ENCODE measurements at places on chromosomes 2 and 18. TPM values are rescaled to one million over a fixed set of nuclear protein-coding genes. Genes with fewer than 3 reads are reported as not detected.

- DNase-seq, result no peak
These were observed 18.3 kb upstream of the BMP10 start for GRCh38 chr2:68889500-68889899.

DNA sequence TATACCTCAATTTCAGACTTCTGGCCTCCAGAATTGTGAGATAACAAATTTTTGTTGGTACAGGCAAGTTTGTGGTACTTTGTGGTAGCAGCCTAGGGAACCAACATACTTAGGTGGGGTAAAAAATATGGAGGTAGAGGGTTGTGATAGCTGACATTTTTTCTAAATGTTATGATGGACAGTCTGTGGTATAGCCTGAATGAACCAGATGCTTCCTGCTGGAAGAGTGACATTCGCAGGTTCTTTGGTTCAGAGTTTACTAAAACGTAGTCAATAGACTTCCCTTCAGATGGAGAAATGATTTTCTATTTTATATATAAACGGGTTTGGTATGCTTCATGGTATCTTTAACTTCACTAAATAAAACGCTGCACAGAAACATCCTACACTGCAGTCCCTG is 42.8 kb downstream of the PMAIP1 start:
- no peak for DNase-seq

DNA sequence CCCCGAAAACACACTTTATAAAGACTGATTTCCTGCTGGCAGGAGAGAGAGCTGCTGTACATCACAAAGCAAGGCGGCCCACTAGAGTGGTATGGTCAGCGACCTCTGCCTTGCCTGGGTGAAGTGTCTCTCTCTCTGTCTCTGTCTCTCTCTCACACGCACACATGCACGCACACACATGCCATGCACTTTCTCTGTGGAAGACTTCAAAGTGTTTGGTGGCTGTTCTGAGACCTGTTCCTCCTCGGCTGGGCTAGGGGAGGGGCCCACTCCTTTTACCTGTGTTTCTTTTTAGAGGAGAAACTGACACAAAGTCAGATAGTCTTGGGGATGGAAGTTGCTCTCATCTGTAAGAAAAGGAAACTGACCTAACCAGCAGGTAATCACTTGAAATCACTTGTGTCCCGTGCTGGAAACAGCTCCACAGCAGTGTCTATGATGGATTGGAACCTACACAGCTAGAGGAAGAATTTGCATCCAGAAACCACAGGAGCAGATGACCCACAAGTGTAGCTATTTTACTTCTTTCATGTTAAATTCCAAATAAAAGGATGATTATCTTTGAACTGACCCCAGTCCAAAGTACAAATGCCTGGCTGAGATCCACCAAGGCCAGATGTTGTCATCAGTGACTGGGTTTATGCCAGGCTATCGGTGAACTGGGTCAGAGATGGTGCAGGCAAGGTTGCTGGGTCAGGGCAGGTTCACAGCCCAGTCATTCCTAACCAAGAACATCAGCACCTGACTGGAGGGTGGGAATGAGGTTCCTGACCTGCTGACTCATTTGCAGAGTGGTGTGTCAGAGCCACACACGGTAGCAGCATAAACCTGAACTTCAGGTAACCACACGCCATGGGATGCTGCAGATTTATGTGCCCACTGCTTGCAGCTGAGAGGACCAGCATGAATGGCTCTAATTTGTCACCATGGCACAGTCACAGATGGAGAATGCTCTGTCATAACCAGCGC is 63.0 kb downstream of the NPAS2 start:
- no peak for DNase-seq

DNA sequence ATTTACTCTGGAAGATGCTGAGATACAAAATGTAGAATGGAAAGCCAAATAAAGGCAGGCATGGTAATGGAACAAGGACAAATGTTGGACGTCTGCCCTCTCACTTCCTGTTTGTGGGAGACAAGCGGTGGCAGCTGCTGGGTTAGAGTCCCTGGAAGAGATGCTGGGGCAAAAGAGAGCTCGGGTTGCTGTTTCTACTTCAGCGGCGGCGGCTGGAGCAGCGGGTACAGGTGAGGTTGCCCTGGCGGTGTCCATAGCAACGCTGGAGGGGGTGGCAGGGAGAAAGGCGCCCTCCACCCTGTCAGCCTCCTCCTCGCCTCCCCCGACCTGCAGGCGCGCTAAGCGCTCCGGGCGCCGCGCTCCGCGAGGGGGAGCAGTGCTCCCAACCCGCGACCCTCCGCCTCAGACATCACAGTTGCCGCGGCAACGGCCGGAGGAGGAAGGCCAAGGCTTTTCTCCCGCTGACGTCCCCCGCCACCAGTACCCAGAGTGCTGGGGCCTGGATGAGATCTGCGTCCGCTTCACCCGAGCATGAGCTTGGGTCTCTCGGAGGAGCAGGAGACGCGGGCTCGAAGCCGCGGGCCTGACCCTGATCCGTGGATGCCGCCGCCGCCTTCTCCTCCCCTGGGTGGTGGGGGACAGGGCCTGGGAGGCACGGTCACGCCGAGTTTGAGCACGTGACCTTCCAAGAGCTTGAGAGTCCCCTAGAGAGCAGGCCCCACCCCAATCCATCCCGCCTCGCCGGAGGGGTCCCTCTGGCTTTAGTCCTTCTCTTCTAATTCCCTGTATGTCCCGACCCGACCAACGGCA is 65.6 kb downstream of the NOL4 start:
- DNase-seq, result peak; percentile 29

DNA sequence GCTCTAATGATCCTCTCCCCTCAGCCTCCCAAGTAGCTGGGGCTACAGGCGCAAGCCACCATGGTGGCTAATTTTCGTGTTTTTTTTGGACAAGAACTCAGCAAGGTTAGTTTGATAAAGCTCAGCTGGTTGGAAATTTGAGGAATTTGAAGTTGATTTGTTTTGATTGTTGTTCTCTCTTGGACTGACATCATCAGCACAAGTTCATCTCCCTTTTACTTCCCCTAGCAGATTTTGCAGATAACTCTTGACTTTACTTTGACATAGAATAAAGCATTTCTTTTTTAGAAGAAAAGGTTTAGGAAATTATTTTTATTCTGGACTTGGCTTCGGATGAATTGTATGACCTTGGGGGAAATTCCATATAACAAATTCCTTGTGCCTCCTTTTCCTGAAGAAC is 74.9 kb upstream of the DLX2 start:
- DNase-seq, result no peak

The ABHD1 gene
- 2.0 TPM for total RNA-seq

DNA sequence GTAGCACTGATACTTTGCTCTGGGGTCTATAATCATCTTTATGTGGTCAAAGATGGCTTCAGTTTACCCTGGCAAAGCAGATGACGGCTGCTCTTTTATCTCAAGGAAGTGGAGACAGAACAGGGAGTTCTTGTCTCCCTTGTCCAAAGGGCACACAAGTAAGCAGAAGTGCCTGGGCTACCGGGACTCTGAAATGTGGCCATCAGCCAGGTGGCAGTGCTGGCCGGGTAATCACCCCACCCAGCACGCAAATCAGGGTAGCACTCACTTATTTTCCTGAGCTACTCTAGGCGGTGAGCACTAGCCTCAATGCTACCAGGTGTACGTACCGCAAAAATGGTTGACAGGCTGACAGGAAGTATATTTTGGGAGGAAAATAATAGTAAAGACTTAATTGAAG is 119.7 kb upstream of the ETAA1 start:
- no peak for DNase-seq
